ENCODE measurements at places on chromosomes 11 and 22.

GRCh38 chr11:65745049-65745448 lies 24.5 kb upstream of the RNASEH2C start:
- DNase-seq: no peak

DNA sequence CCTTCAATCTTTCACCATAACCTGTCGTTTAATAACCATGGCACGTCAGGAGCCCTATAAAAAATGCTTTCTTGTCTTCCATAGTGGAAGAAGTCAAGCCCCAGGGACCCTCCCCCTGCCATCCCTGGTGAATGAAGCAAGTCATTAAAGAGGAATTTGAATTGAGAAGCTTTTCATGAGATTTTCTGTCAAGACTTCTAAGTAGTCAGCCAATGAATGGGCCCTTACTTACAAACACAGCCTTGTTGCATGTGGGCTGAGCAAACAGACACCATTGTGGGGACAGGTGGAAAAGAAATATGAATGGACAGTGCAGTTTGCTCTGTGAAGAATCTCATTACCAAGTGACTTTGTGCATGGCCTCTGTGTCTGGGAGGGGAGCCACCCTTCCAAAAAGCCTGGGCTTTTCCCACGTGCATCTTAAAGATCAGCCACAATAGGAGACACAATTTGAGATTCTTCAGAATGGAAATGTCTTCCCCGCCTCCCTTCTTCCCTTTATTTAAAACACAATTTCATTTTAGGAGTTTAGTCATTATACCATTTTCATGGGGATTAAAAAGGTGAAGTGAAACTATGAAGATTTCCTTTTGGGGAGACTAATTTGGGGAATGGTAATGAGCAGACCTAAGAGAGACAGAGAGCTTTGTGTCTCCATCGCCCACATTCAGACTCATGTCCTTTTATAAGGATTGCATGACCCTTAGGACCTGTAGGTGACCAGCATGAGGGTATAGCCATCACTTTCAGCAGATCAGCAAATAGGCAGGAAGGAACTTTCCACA lies 152.0 kb downstream of the LRRC4C start:
- no peak for DNase-seq

GRCh38 chr11:665704-666281 lies 28.7 kb downstream of the DRD4 start:
- DNase-seq: no peak

- no peak for DNase-seq
Observed at GRCh38 chr22:27554106-27554811, 247.3 kb downstream of the MN1 start.

DNA sequence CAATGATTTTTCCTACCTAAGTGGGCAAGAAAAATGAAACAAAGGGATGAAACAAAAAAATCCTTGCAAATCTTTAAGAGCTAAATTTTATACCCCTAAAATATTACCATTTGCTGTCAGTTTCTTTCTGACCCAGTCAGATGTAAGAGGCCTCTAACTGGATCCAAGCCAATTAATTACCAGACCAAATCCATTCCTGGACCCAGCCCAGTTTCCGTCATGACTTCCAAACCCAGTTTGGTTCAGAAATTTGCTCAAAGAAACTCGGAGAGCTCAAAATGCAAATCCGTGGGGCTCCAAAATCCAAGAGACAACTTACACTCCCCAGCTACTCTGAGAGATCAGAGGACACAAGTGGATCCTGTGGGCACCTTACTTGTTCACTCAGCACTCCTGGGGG lies 46.8 kb downstream of the TRIM44 start:
- no peak for DNase-seq

- DNase-seq: no peak
Observed at GRCh38 chr11:70312401-70313357, 42.2 kb downstream of the PPFIA1 start.

DNA sequence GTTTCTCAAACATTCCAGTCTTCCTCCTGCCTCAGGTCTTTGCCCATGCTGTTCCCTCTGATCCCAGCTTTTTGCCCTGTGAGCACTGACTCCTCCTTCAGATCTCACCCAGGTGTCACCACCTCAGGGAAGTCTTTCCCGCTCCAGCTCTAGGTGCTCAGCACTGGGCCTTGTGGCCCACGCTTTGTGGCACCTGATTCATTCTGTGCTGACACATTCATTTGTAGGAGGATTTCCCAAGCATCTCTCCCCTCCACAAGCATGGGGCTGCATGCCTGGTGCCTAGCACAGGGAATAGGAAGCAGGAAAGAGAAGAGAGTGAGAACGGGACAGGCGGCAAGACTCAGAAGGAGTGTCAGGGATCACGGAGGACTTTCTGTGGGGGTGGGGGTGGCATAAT lies 17.6 kb downstream of the MPPED1 start:
- no peak for DNase-seq
